ENCODE measurements at places on chromosomes 6 and 20.

DNA sequence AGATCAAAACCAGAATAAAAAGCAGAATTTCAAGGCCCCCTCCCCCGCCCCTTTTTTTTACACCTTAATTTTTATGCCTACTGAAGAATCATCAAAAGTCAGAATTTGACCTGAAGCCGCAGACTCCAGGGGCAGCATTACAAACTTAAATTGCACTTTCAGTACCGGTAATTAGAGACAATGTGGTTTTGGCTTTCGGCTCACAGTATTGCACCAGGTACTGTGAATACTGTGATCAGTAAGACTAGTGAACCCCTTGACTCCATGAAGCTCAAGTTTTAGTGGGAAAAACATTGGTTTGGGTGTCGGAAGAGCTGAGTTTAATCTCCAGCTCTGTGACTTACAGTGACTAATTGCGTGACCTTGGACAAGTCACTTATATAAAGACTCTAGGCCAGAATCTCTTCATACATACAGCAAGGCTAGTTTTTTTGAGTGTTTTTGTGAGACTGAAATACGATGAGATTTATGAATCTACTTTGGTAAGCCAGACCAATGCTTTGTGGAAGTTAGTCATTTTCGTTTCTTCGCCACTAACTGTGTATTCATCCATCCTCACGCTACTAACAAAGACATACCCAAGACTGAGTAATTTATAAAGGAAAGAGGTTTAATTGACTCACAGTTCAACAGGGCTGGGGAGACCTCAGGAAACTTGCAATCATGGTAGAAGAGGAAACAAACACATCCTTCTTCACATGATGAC is 114.7 kb downstream of the SASH1 start:
- H3K4me1 ChIP-seq: no peaks in the 10 kb centered on the region
- H3K4me3 ChIP-seq: no peak overlapping the region
- no peaks in the 10 kb centered on the region for H3K36me3 ChIP-seq
- no peak for DNase-seq
- no peak overlapping the region for H3K27ac ChIP-seq

- no peak overlapping the region for H3K27ac ChIP-seq
- H3K4me3 ChIP-seq: no peak overlapping the region
- H3K27me3 ChIP-seq: no peaks in the 10 kb centered on the region
- no peaks in the 10 kb centered on the region for H3K36me3 ChIP-seq
These were observed 395.9 kb downstream of the SAMD5 start for GRCh38 chr6:147904416-147904815.

DNA sequence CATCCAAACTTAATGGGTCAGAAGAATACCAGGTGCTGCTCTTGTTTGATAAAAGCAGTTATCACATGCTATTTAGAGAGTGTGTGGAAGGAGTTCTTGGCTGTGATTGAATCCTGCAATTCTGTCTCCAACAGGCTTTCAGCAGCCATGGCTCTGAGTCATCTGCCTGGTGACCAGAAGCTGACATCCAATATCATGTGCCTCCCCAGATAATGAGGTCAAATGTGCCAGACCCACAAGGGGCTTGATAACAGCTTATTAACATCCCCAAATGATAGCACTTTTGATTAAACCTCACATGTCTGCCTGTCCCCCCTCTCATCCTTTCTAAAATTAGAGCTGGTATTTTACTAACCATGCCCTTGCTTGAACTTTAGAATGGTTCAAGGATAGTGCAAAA is 175.7 kb upstream of the PLN start:
- no peak overlapping the region for H3K4me3 ChIP-seq
- H3K27ac ChIP-seq: no peak overlapping the region
- H3K36me3 ChIP-seq: no peaks in the 10 kb centered on the region

GRCh38 chr6:15501826-15502445 is 160.9 kb downstream of the DTNBP1 start:
- no peak overlapping the region for H3K27ac ChIP-seq
- no peak overlapping the region for H3K4me3 ChIP-seq
- no peaks in the 10 kb centered on the region for H3K4me1 ChIP-seq
- no peaks in the 10 kb centered on the region for H3K27me3 ChIP-seq

DNA sequence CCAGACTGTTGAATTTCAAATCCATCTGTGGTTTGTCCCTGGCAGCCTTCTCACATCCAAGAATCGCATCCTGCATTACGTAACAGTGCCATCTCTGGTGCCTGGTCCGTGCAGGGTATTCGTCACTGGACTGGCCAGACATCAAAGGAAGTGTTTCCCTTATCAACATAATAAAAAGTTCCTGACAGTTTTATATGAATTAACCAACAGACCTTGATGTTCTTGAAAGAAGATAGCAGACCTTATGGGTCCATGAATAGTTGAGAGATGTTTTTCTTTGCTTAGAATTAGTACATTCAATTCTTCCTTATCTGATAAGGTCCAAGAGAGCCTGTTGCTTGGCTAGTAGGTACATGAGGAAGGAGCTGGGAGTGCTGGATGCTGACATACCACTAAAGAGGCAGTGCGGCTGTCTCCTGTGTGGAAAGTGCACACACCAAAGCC is 77.6 kb downstream of the PHACTR2 start:
- no peaks in the 10 kb centered on the region for H3K4me1 ChIP-seq
- no peaks in the 10 kb centered on the region for H3K27me3 ChIP-seq
- no peak for DNase-seq
- no peaks in the 10 kb centered on the region for H3K36me3 ChIP-seq

GRCh38 chr20:45810191-45810970 is 2.1 kb upstream of the UBE2C start:
- H3K27ac ChIP-seq: no peak overlapping the region
- H3K4me1 ChIP-seq: no peaks in the 10 kb centered on the region
- no peak overlapping the region for H3K4me3 ChIP-seq
- no peaks in the 10 kb centered on the region for H3K27me3 ChIP-seq
- H3K36me3 ChIP-seq: no peaks in the 10 kb centered on the region
- no peak for DNase-seq

DNA sequence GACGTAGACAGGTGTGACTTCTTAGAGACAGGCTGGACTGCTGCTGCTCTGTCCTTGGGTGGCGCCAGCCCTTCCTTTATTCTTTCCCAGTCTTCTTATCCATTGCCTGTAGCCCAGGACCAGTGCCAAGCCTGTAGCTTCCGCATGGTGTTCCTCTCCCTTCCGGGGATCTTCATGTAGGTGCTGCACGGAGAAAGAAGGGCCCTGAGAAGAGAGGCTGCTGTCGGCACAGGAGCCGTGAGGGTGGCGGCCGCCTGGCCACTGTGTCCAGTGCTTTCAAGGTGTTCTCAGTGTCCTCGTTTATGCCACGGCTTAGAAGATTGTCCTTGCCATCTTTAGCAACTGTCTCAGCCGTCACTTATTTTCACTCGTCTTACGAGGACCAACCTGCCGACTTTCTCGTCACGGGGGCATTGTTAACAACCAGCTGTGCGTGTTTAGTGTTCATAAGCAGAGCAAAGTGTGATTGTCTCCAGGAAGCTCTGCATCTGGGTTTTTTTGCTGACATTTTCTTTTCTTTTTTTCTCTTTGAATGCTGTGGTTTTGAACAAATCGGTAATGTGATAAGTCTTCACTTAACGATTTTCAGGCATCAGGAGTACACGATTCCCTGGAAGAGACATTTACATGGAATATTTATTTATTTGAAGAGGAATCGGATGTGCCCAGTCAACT is 61.2 kb downstream of the PPP1R14C start:
- H3K4me1 ChIP-seq: no peaks in the 10 kb centered on the region
- H3K4me3 ChIP-seq: no peak overlapping the region
- H3K36me3 ChIP-seq: no peaks in the 10 kb centered on the region
- H3K27ac ChIP-seq: no peak overlapping the region

GRCh38 chr6:152575621-152576150 is 61.5 kb downstream of the SYNE1 start:
- no peaks in the 10 kb centered on the region for H3K27me3 ChIP-seq
- H3K4me1 ChIP-seq: no peaks in the 10 kb centered on the region
- DNase-seq: no peak
- H3K27ac ChIP-seq: no peak overlapping the region
- H3K4me3 ChIP-seq: no peak overlapping the region

DNA sequence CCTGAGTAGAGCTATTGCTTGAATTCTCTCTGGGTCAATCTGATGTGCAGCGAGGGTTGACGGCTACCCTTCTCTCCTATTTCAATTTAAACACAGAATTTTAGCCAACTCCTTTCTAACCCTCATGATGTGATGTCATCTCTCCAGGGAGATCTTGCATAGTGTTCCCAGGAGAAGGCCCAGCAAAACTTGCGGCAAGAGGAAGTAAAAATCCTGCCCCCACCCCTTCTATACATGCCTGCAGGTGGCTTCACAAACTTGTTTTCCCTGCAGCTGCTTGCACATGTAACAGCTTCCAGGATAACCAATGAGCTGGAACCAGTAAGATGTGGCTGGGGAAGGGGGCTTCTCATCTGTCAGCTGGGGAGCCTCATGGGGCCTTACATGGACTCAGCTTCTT is 169.3 kb upstream of the CDH4 start:
- H3K4me3 ChIP-seq: no peak overlapping the region
- H3K4me1 ChIP-seq: no peaks in the 10 kb centered on the region
- H3K36me3 ChIP-seq: no peaks in the 10 kb centered on the region
- no peak for DNase-seq
- no peak overlapping the region for H3K27ac ChIP-seq

DNA sequence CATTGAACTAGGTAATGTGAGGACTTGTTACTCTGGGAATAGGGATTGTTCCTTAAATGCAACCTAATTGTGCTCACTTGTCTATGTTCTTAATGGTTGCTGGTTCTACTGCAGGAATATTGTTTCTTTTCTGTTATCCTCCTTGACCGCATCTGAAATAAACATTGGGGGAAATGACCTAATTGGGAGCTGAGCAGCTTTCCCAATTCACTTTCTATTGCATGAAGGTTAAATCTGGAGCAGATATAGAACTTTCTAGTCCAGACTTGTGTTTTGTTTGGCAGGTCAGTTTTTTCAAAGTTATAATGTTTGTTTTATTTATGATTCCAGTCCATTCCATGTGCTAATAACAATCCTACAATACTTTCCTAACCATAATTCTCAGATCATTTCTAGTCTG is 981.0 kb upstream of the CITED2 start:
- no peaks in the 10 kb centered on the region for H3K4me1 ChIP-seq
- no peak overlapping the region for H3K27ac ChIP-seq
- no peaks in the 10 kb centered on the region for H3K27me3 ChIP-seq
- H3K4me3 ChIP-seq: no peak overlapping the region
- no peak for DNase-seq
- H3K36me3 ChIP-seq: no peaks in the 10 kb centered on the region

- no peak for DNase-seq
- H3K36me3 ChIP-seq: peaks cover 4% of the 10 kb centered on the region
- no peaks in the 10 kb centered on the region for H3K4me1 ChIP-seq
- H3K27me3 ChIP-seq: no peaks in the 10 kb centered on the region
- H3K4me3 ChIP-seq: no peak overlapping the region
These were observed 1.5 kb upstream of the GNRH2 start for GRCh38 chr20:3041854-3042409.
